ENCODE measurements at places on chromosomes 1 and 21. TPM values are rescaled to one million over a fixed set of nuclear protein-coding genes. Genes with fewer than 3 reads are reported as not detected.
A peak's percentile ranks its signal among the peaks of the same experiment; 100 is the strongest.

GRCh38 chr1:234608911-234609690, 877 bp downstream of the IRF2BP2 start:
- H3K27ac ChIP-seq = peak overlapping the region; percentile 98
- peak overlapping the region; percentile 95 for H3K4me3 ChIP-seq
- H3K27me3 ChIP-seq = no peaks in the 10 kb centered on the region

DNA sequence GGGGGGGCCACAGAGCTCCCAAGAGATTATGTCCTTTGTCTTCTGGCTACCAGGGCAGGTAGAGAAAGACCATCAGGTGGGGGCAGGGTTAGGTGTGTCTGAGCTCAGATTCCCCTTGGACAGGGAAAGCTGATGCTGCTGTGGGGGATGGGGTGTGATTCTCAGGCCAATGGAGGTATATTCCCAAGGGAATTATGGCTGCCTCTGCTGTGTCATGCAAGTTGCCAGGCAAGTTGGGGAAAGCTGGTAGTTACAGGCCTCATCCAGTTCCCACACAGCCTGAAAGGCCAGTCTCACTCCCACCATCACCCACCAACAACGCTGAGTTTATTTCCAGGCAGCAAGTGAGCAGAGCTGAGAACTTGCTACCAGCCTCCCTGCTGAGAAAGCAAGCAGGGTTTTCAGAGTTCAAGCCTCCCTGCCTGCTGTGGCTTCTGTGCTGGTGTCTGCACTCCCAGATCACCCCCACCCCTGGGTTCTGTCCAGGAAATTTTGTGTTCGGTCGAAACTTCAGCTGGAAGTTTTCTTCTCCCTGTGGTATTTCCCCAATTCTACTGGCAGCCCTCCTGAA, 21.3 kb downstream of the IFI16 start:
- DNase-seq = no peak
- no peak overlapping the region for H3K27ac ChIP-seq
- H3K4me1 ChIP-seq = no peaks in the 10 kb centered on the region
- H3K27me3 ChIP-seq = no peaks in the 10 kb centered on the region

GRCh38 chr1:198391393-198392020, 149.0 kb downstream of the ATP6V1G3 start:
- H3K4me3 ChIP-seq = no peak overlapping the region
- no peak overlapping the region for H3K27ac ChIP-seq
- DNase-seq = no peak
- H3K27me3 ChIP-seq = no peaks in the 10 kb centered on the region

DNA sequence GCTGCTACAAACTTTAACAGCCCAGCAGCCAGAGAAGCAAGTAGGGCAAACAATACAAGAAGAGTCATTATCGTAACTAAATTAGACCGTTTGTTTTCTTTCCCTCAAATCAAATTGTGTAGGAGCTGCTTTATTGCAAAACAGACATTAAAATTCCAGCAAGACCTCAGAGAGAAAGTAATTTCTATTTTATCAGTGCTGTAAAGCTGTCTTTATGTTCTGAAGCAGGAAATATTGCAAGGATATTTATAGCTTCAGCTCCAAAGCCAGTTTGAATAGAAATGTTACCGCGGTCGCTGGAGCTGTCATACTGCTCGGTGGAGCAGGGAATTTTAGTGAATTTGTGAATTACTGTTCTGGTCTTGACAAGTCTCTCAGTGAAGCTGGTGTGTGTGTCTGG, 503.8 kb upstream of the PLXNA2 start:
- no peaks in the 10 kb centered on the region for H3K4me1 ChIP-seq
- H3K4me3 ChIP-seq = no peak overlapping the region
- no peak for DNase-seq
- H3K27me3 ChIP-seq = no peaks in the 10 kb centered on the region
- no peaks in the 10 kb centered on the region for H3K36me3 ChIP-seq

DNA sequence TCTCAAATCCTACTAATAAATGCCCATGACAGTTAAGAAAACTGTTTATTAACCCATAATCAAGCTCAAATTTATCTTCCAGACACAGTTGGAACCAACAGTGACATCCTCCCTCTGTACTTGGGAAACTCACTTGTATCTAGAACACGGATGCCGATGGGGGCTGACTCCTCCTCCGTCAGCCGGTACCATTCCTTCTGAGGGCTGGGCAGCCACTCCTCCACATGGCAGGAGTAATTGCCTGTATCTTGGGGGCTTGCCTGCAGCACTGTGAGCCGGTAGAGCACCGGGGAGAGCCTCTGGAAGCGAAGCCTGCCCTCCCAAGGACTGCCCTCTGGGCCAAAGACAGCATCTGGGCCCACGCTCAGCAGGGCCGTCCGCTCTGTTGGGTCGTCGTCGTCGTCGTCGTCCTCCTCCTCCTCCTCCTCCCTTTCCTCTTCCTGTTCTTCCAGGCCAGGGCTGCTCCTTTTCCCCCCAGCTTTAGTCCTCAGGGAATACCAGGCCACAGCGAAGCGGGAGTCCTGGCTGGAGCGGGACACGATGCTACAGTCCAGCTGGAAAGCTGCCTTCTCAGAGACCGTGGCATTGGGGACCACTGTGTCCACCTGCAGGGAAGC, 8.5 kb upstream of the CD58 start:
- H3K36me3 ChIP-seq = no peaks in the 10 kb centered on the region
- H3K27ac ChIP-seq = no peak overlapping the region
- no peak for DNase-seq
- no peak overlapping the region for H3K4me3 ChIP-seq
- H3K27me3 ChIP-seq = no peaks in the 10 kb centered on the region
- peaks cover 13% of the 10 kb centered on the region for H3K4me1 ChIP-seq

- no peak for DNase-seq
- no peaks in the 10 kb centered on the region for H3K27me3 ChIP-seq
- no peak overlapping the region for H3K27ac ChIP-seq
- H3K4me1 ChIP-seq = no peaks in the 10 kb centered on the region
Measured at GRCh38 chr1:85142753-85143152, 58.1 kb downstream of the SYDE2 start.

- DNase-seq = no peak
- H3K36me3 ChIP-seq = no peaks in the 10 kb centered on the region
- no peak overlapping the region for H3K4me3 ChIP-seq
- no peaks in the 10 kb centered on the region for H3K4me1 ChIP-seq
Measured at GRCh38 chr1:77018761-77019160, 151.5 kb downstream of the ST6GALNAC5 start.

Gene ASCL5
- polyA plus RNA-seq = not detected

Gene DNASE2B
- polyA plus RNA-seq = not detected

Gene ZYG11A
- polyA plus RNA-seq = not detected
